ENCODE measurements at places on chromosomes 16 and 17.

GRCh38 chr16:65384441-65384840 is 262.6 kb upstream of the CDH11 start:
- no peak for DNase-seq

DNA sequence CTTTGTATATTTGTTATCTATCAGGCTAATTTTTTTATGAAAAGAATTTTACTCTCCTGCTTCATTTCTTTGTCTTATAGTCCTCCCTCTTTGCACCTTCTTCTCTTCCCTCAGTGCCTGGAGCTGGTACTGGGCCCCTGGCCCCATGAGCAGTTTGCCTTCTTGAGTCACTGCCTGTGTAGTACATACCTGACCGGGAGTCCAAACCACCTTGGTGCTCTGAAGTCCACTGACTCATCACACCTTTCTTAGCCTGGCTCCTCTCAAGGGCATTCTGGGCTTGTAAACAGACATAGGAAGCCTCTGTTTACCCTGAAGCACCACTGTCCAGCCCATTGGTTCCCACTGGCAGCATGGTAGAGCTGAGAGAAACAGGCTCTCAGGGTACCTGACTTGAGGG is 11.0 kb upstream of the TACO1 start:
- DNase-seq: no peak

DNA sequence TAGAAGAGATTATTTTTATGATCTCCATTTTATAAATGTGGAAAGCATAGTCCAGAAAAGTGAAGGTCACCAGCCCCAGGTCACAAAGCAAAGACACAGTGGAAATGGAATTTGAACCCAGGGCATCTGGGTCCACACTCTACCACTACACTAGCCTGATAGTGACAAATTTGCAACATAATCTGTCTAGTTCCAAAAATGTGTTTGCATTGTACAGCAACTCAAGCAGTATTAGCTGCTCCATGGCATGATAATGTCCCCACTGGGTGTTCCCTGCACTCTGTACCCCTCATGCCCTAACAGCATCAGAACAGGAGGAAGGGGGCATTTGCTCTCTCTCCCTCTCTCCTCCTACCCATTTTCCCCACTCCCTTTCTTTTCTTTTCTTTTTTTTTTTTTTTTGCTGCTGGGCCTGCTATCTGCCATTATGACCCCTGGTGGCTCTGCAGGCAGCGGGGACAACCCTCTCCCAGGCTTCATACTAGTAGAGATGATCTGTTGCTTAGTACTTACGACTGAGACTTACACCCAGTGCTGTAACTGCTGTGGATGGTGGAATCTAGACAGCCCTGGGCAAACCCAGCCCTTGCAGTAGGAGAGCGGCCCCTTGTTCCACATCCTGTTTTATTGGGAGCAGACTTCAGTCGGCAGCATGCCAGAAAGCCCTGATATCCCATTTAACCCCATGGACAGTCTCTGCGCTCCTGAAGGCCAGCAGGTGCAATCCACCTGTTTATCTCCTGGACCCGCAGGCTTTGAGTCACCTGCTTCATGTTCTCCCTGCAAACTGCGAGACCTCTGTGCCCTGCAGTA is 306.3 kb downstream of the SOX9 start:
- no peak for DNase-seq

GRCh38 chr17:13735444-13735843 is 133.7 kb upstream of the HS3ST3A1 start:
- no peak for DNase-seq

GRCh38 chr16:85554889-85555718 is 58.0 kb upstream of the GSE1 start:
- DNase-seq: no peak

- DNase-seq: no peak
Observed at GRCh38 chr17:1083451-1084187, 86.7 kb downstream of the TIMM22 start.

- DNase-seq: no peak
Observed at GRCh38 chr17:1957037-1957436, 68.1 kb downstream of the RTN4RL1 start.

DNA sequence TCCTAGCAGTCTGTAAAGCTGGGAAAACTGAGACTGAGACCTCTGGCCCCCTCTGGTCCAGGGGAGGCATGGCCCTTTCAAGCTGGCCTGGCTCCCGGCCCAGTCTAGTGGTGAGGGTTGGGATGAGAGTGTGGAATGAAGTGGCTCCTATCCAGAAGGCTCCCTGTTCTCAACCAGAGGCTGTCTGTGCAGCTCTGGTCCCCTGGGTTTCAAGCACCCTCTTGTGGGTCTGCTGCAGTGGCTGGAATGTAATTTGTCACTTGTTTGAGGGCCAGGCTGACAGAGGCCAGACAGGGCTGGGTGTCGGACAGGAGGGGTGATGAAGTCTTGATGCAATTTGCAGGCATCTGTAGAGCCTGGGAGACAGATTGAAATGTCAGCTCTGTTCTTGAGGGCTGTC is 22.1 kb upstream of the PHF12 start:
- no peak for DNase-seq

DNA sequence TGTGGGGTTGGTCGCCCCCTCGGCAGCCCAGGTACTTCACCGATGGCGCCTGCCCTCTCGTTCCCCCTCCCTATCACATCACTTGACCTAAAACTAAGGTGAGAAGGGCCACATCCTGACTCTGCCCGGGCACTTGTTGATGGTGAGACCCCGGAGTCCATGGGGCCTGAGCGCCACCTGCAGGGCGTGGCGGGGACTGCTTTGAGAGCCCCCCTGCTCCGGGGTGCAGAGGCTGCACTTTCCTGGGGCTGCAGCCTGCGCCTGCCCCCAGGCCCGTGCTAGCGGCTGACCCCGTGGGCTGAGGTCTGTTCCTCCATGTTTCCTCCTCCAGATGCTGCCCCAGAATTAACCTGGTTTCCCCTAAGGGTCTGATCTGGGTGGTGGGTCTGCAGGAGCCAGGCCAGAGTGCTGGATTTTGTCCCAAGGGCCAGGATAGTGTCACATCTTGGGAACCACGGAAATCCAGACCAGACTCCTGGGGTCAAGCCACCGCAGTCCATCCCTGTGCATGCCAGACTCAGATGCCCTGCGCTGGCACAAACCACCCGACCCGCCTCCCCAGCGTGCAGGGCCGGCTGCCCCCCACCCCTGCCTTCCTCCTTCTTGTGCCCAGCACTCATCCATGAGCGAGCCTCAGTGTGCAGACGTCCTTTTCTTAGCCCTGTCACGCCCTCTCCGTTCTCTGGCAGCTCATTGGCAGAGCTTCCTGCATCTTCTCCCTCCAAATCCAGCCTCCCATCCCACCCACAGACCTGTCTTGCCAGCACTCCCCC is 2.7 kb downstream of the NDUFAF8 start:
- peak; percentile 33 for DNase-seq

- no peak for DNase-seq
Observed at GRCh38 chr17:1638171-1638590, 7.4 kb downstream of the SCARF1 start.

- no peak for DNase-seq
Observed at GRCh38 chr17:54900457-54901229, at the start of gene TOM1L1. Gene TOM1L1, plus strand, starts transcription at chr17:54900852. Its CDS starts 14 bp downstream, at chr17:54900866.

DNA sequence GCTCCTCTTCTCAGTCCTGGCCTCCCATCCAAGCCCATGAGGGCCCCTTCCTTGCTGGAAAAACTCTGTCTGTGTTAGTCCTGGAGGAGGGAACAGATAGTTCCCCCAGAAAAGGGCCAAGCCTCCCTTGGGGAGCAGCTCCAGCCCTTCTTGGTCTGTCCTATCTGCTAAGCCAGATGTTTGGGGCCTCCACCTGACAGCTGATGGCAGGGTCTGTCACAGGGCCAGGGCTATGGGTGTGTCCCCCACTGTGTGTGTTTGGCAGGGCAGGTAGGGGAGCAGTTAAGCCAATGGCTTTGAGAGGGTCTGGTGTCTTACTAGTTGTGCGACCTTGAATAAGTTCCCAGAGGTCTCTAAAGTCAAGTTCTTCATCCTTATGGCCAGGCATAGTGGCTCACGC is 13.6 kb upstream of the SLC4A1 start:
- no peak for DNase-seq

- DNase-seq: no peak
Observed at GRCh38 chr17:81631482-81631881, 5.4 kb downstream of the NPLOC4 start.

DNA sequence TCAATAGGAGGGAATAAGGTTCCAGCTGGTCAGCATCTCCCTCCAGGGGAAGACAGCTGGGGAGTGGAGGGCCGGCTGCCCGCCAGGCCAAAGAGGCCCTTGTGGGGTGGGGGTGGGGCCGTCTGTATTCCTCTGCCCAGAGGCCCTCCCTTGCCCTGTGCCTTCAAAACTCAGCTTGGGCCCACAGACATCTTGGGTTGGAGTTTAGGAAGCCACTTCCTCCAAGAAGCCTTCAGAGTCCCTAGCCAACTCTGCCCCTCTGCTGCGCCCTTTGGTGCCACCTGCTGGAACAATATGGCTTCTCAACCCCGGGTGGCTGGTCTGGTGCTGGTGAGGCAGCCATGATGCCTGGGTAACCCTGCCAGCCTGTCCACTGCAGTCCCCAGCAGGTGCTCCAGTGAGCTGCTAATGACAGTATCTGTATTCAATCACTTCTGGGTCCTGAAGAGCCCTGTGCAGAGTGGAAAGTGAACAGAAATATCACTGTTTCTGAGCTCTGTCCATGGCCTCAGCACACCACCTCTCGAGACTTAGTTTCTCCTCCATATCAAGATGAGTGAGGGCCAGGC is 16.7 kb downstream of the HSD11B2 start:
- peak; percentile 45 for DNase-seq

GRCh38 chr16:81665588-81665987 is 113.5 kb upstream of the PLCG2 start:
- no peak for DNase-seq

- DNase-seq: no peak
Observed at GRCh38 chr17:40457964-40458791, 14.9 kb downstream of the IGFBP4 start.

GRCh38 chr17:65017207-65017774 is 39.2 kb downstream of the GNA13 start:
- DNase-seq: no peak

DNA sequence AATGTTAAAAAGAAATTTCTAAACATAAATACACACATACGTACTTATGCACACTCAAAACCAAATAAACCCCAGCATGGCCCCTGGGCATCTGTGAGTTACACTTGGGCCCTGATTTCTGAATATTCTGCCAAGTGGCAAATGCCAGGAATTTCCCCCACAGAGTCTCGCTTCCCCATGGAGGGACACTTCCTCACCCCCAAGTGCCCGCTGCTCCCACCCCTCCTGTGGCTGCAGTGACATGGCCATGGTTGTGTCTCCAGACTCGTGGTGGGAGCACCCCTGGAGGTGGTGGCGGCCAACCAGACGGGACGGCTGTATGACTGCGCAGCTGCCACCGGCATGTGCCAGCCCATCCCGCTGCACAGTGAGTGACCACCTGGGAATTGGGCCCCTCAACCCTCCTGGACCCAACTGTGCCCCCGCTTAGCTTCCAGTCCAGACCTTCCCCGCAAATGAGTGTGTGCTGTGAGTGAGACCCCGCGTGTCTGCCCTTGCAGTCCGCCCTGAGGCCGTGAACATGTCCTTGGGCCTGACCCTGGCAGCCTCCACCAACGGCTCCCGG is 4.0 kb downstream of the ITGAD start:
- DNase-seq: no peak

DNA sequence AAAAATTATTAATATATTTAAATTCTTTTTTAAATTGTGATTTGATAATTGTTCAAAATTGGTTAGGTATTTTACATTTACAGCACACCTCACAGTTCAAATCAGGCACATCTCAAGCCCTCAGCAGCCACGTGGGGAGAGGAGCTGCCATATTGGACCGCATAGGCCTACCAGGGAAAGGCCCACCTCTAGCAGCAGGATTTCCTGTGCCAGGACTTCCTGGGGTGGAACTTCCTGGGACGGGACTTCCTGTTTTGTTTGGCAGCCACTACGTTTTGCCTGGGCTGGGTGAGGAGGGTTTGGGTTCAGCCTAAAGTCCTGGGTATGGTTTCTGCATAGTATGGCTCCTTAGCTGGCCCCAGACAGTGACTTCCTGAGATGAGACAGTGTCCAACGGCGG is 298.5 kb upstream of the FOXF1 start:
- DNase-seq: no peak

GRCh38 chr16:87304951-87305350 is 12.2 kb downstream of the C16orf95 start:
- DNase-seq: no peak

DNA sequence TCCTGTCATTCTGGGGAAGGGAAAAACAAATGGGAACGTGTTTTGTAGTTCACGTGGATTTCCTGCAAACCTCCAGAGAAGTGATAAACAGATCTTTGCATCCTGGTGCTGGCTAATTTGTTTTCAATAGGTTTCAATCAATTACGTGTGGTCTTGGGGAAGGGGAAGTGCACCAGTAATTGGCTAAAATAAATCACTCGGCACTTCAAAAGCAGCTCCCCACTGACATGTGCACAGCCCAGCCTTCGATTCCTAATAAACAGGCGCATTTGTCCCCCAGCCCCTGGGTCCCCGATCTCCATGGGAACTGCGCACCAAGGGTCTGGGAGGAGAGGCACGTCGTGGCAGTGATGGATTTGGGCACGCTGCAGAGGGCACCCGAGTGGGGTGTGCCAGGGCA is 112.9 kb upstream of the GSE1 start:
- DNase-seq: no peak

GRCh38 chr17:7646457-7646856 is 4.3 kb upstream of the ATP1B2 start:
- DNase-seq: no peak

DNA sequence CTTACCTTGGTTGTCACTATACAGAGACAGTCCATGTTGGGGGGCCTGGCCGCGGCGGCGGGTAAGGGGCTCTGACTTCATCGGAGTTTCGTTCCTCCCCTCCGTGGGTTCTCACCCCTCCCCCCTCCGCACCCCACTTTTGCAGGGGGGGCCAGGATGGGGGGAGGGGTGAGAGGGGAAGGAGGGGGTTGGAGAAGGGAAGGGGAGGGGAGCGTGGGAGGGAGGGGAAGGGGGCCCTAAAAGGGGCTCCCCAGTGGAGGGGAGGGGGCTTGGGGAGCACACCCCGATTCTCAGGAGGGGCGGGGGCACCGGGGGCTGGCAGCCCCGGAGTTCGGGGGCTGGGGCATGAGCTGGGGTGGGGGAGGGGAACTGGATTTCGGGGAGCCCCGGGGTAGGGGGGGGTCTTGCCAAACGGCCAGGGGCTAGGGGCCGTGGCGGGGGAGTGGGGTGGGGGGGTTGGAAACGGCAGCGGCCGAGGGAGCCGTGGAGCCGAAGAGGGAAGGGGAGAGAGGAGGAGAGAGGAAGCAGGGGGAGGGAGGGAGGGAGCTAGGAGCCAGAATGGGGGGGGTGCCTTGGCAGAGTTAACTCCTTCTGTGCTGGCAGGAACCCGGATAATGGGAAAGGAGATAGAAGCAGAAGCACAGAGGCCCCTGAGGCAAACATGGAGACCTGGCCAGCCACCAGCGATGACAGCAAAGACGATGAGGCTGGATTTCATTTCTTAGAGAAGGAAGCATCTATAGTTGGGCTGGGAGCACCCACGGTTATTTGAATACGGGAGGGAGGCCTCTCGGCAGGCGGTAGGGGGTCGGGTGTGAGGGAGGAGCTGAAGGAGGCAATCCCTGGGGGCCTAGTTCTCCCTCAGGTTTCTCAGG is 2.3 kb downstream of the DLG4 start:
- no peak for DNase-seq

- no peak for DNase-seq
Observed at GRCh38 chr16:88878967-88879787, 12.7 kb upstream of the PABPN1L start.

- DNase-seq: no peak
Observed at GRCh38 chr17:36949461-36949927, 740 bp downstream of the AATF start.

GRCh38 chr16:35797811-35798210 is 2338.4 kb downstream of the TP53TG3F start:
- DNase-seq: no peak

Data from stimulated activated CD8-positive, alpha-beta memory T cell treated with anti-CD3 and anti-CD28 coated beads, Interleukin-7, amount 100 ng/mL, for 48 hours (primary cell).